ENCODE measurements at places on chromosomes 3 and 15.

DNA sequence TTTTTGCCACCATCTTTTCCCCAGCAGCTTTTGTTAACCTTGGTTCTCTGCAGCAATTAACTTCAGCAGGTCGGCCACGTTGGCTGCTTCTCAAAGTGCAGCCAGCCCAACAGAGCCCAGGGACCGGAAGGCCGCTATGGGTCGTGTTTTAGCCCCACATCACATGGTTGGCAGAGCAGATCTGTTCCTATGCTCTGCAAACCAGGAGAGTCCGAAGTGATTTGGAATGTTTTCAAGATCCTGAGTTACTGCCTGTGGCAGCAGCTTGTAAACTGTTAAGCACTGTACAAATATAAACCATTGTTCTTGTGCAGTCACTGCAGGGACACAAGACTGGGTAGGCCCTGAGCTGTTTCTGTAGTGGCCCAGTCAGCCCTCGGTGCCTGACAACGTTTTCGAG is 69.6 kb upstream of the MYZAP start:
- no peak for DNase-seq

DNA sequence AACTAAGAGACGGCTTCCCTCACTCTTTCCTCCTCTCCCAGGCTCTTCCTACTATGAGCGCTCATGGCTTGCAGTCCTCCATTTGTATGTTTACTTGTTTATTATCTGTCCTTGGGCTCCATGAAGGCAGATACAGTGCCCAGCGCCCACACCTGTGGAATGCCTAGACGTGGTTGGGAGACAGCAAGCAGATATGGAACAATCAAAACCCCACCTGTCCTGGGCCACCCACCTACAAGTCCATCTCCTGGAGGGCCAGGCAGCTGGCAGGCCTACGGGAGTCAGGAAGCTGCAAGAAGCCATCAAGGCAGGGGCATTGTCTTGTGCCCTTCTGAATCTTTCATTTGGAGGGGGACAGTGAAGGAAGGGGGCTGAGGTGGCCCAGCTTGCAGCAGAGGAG is 104.7 kb downstream of the IQSEC1 start:
- no peak for DNase-seq

DNA sequence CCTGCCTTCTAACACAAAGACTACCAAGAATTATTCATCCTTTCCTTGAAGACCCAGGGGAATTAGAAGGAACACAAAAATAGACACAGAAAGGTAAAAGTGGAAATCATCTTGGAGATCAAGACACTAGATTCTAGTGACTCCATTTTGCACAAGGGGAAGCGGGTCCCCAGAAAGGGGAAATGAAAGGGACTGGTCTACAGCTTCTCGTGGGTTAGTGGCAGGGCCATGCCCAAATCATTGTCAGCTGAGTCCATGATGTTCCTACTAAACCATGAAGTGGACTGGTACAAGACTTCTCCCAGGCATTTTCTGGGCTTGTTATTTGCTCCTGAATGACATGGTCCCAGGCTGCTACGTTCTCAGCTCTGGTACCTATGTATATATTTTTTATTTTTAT is 230.7 kb upstream of the TPRG1 start:
- no peak for DNase-seq

DNA sequence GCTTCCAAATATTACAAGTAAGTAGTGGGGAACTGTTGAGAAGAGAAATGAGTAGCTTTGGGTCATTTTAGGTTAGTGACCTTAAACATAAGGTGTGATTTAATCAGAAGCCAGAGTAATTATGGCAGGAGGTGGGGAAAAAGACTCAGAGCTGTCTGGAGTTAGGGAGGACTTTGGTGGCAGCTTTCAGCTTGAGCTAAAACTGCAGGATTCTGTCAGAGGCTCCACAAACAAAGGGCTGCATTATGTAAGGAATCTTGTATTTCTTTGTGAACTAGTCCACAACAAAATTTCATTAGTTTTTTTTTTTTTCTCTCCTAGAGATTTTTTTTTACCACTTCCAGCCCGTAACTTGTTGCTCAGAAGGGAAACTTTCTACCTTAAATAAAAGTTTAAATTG is 345.3 kb downstream of the TIGIT start:
- no peak for DNase-seq

- DNase-seq = no peak
Observed at GRCh38 chr3:73552700-73553099, 72.0 kb downstream of the PDZRN3 start.

- peak; percentile 66 for DNase-seq
Observed at GRCh38 chr15:50227076-50227475, 38.5 kb downstream of the HDC start.

DNA sequence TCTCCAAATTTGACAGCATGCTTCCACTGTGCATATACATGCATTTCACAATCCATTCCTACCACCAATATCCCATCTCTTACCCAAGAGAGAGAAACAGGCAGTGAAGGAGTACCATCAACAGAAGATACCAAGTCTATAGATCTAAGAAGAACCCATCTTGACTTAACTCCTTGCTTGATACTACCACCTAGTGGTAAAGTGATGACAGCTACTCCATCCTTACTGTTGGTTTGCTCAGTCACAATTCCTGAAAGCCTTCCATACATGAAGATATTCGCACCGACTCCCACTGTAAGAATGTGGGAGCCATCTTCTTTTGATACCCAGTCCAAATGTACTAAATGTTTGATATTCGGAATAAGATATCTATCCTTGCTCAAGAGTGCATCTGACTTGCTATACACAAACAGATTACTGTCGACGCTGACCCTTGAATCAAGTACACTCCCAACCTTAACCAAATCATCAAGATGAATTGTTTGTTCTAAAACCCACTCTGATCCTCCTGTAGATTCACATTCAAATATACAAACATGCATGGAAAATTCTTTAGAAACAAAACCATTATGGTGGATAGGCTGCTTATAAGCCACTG is 123.1 kb downstream of the DMXL2 start:
- DNase-seq = no peak

- no peak for DNase-seq
Observed at GRCh38 chr3:177197727-177198460, 612 bp upstream of the TBL1XR1 start.

DNA sequence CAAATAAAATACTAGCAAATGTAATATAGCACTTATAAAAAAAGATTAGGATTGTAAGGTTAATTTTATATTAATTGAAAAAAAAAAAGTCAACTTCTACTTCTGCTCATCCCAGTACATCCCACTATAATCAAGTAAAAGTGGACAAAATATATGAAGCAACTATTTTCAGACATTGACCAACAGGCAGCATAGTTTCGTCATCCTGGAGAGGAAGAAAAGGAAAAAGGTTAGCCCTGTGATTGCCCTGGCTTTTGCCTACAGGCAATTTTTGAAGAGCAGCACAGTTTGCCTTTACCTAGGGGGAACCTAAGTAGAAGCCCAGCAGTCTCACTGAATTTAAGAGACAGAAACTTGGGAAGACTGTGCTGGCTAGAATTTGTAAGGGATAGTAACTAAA is 52.2 kb upstream of the ACTC1 start:
- DNase-seq = no peak

DNA sequence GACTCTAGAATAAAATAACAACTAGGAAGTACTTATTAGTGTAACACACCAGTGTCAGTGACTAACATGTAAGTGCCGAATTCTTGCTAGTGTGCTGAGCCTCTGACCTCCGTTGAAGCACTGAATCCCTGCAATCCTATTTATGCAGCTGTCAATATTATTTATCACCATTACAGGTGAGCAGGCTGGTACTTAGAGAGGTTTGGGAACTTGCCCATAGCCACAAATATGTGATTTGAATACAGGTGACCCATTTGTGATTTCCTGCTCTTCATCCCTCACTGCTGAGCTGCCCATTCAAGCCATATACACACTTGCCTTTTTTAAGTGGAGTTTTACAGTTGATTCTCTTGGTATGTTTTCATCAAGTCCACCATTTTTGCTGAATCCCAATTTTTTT is 12.2 kb downstream of the EIF4E3 start:
- no peak for DNase-seq

GRCh38 chr3:71930056-71930991 is 145.4 kb upstream of the PROK2 start:
- peak; percentile 10 for DNase-seq

DNA sequence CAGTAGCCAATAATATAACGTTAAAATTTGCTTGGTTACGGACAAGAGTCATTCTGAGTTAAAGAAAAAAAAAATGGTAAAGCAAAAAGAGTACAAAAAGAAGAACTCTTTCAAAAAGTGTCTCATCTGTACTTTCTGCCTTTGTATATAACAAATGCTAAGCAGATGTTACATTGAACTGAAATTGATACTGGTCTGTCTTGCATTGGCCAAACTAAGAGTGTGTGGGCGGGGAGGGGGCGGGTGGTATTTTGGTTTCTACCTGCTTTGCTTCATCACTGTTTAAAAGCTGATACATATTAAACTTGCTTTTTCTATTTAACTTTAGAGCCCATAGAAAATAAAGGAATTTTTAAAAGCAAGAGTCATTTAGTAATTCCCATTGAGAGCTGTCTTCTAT is 215.0 kb upstream of the THBS1 start:
- no peak for DNase-seq

- no peak for DNase-seq
Observed at GRCh38 chr3:8368598-8368997, 133.0 kb upstream of the LMCD1 start.

DNA sequence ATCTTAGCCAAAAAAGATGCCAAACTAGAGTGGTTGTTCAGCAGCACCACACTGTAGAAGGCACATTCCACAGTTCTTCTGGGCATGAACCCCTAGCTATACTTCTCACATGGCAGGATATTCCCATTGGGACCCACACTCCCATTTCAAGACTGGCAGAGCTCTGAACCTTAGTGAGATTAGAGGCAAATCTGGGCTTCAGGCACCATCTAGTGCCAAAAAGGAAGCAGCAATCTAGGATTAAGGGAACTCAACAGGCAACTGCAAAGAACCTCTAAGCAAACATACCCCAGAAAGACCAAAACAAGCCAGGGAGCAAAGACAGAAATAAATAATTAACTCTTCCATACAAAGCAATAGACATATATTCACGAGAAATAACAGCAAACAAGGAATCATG is 66.2 kb downstream of the TAFA4 start:
- no peak for DNase-seq

GRCh38 chr3:5498981-5499380 is 311.5 kb downstream of the EDEM1 start:
- DNase-seq = no peak

- DNase-seq = no peak
Observed at GRCh38 chr3:145849115-145849514, 311.9 kb downstream of the PLOD2 start.

GRCh38 chr15:81270781-81271491 is 53.0 kb downstream of the STARD5 start:
- DNase-seq = no peak

- no peak for DNase-seq
Observed at GRCh38 chr15:81313686-81314085, 10.3 kb downstream of the STARD5 start.

DNA sequence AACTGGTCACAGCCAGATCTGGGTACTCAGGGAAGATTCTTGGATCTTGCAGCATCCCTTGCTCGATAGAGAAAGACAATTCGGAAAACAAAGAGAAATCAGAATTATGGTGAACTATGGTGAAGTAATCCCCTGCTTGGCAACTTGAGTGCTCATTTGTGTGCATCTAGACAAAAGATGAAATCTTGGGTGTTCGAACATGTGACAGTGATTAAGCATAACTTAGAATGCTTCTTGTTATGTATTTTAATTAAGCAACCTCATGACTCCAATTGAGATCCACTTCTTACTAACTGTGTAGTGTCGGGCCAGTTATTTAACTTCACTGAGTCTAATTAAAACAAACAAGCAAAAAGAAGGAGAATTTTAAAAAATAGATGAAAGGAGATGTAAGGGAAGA is 56.5 kb downstream of the ZNF385D start:
- DNase-seq = no peak

DNA sequence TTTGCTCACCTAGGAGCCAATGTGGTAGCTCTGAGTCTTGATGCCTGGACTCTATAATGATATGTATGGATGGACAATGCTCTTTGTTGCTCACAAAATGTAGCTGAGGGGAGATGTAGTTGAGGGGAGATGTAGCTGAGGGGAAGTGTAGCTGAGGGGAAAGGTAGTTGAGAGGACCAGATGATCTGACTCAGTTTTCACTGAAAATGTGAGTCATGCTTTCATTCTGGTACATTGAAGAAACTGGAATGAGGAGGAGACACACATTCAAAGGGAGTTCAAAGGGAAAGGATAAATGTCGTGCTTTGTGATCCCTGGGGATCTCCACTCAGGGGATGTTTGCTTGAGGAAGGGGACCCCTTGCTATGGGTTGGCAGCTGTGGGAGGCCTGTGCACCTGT is 302.9 kb upstream of the TRIM42 start:
- no peak for DNase-seq

DNA sequence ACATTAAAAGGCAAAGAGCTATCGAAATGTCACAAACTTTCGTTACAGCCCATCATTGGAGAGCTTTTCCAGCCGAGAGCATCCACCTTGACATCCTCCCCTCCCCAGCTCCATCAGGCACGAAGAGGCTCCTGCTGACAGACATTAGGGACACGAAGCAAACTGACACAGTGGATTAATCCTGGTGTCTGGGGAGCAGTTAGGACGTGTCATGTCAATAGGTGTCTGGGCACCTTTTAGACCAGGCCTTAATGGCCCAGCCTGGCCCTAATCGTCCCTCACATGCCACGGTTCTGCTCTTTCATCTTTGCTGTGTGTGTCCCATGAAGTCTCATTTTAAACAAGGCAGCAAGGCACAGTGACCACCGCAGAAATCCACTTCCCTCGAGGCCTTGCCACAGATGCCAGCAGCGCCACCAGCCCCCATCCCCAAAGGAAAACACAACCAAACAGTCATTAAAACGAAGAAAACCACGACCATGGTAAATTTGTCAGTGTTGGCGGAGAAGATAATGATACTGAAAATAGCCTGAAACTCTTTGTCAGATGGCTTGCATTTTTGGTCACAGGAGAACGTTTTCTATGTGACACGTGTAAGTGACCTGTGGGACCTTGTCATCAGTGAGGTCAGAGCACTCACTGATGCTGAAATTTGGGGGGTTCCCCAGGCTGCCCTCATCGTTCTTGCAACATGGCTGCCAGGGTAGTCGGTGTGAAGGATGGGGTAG is 16.3 kb upstream of the PCSK6 start:
- DNase-seq = no peak

- peak; percentile 88 for DNase-seq
Observed at GRCh38 chr3:159854500-159855124, 134.0 kb upstream of the IL12A start.

DNA sequence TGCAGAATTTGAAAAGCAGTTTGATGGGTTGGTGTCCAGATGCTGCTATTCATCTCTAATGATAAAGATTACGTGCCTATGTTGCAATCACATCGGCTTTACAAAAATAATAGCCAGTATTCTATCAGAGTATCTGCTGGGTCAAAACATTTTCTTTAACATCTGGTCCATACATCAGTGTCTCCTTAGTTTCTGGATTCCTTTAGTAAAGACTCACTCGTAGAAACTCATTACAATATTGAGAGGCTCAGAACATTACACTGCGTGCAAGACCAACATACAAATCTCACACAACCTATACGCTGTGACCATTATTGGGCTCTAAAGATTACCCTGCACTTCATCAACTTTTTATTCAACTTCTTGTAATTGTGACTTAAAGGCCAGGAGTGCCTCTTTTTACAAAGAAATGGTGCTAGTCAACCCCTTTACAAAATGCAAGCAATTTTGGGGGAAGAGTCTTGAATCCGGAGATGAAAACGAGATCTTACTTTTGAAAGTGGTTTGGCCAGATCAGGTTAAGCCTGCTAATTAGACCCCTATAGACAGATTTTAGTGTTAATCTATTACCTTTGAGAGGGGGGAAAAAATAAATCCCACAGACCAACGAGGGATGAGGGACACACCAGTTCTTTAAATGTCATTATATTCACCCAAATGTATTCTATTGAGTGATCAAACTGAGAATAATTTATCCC is 2.9 kb downstream of the TRA2B start:
- DNase-seq = no peak

GRCh38 chr15:58530056-58530590 is 98.3 kb downstream of the LIPC start:
- DNase-seq = no peak

Measured in AG04449 (cell line).